ENCODE measurements at places on chromosomes 4 and X.

DNA sequence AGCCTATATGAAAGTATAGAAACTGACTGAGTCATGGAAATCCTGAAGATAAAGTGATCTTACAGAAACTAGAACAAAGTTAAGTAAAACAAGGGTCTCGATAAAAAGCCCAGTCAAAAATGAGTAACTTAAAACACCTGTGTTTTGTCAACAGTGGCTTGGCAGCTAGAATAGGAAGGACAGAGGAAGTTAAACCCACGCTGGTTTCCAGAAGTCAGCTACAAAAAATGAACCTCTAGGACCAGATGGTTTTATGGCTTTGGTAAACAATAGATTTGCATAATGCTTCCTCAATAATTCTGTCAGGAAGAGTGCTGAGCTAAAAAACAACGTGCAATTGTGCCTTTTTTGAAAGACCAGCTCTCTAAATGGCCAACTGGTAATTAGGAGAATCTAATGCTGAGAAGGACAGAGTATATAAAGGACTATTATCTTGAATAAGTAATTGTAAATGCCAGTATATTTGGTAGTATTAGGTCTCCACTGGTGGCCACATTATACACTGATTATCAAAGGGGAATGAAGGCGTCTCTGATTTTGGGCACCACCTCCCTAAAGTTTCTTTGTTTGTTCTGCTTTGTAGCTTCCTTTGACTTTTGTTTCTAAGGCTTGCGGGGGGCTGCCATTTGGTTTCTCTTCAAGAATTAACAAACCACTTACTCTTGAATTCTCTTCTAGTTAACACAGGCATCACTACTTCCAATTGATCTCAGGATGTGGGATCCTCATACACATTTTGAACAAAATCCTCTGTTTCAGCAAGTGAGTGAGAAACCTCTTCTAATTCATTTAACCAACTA is 72.2 kb upstream of the PPP3CA start:
- no peak for DNase-seq

GRCh38 chrX:10636337-10636736 is 16.0 kb upstream of the MID1 start:
- no peak for DNase-seq

DNA sequence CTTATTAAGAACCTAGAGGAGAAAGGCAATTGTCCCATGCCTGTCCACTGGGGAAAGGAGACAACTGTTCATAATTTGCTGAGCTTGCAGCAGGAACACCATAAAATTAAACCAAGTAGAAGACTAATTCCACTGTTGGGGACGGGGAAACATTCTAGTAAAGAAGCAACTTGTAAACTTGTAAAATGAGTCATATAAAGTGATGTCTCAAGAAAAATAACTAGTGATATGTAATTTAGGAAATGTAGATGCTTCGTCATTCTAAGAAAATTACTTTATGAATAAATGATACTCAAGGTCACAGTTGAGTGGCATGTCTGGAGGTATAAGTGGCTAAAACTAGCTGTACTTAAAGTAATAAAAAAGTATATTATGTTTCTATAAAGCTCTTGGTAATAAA is 121.2 kb upstream of the MID1 start:
- no peak for DNase-seq

- no peak for DNase-seq
Measured at GRCh38 chrX:70826715-70827114, 81.8 kb downstream of the TEX11 start.
